Ovary (tissue), 10 donors: ENCODE measurements at places on chromosomes 3 and 15.

- DNase-seq = no peak
Observed at GRCh38 chr3:16520970-16521881, 7.7 kb upstream of the RFTN1 start.

DNA sequence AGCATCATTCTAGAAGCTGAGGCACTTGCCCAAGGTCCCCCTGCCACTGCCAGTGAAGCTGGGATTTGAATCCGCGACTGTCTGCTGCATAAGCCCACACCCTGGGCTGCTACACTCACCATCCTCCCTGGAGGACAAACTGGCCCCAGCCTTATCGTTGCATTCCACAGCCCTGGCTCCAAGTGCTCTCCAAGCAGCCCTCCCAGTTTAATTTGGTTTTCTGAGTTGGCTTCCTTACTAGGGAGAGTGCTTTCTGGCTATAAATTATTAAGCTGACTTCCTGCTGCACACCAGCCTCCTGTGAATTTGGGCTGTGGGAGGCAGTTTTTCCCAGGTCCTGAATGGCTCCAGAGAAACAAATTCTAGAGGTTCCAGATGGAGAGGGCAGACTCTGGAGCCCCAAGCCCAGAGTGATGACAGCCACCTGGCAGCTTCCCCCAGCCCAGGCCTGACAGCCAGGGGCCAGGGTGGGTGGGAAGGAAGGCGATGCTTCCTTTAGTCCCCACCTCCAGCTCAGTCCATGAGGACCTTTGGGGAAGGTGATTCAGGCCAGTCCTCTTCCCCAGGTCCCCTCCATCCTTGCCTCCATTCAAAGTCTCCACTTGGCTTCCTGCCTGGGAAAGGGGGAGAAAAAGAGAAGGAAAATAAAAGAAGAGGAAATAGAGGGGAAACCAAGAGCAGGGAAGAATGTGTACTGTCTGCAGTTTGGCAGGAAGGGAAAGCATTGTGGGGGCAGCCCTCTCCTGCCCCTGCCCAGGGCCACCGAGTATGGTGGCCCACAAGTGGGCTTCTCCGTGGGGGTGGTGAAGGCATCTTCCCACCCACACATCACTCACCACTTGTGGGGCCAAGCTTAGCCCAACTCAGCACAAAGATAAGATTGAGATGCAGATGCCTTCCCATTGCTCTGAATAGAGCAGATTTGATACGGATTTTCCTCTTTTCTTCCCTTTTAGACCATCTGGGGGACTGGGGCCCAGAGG, 69.6 kb downstream of the SEMA5B start:
- DNase-seq = no peak

- no peak for DNase-seq
Observed at GRCh38 chr15:90840954-90841353, 27.4 kb upstream of the FURIN start.

DNA sequence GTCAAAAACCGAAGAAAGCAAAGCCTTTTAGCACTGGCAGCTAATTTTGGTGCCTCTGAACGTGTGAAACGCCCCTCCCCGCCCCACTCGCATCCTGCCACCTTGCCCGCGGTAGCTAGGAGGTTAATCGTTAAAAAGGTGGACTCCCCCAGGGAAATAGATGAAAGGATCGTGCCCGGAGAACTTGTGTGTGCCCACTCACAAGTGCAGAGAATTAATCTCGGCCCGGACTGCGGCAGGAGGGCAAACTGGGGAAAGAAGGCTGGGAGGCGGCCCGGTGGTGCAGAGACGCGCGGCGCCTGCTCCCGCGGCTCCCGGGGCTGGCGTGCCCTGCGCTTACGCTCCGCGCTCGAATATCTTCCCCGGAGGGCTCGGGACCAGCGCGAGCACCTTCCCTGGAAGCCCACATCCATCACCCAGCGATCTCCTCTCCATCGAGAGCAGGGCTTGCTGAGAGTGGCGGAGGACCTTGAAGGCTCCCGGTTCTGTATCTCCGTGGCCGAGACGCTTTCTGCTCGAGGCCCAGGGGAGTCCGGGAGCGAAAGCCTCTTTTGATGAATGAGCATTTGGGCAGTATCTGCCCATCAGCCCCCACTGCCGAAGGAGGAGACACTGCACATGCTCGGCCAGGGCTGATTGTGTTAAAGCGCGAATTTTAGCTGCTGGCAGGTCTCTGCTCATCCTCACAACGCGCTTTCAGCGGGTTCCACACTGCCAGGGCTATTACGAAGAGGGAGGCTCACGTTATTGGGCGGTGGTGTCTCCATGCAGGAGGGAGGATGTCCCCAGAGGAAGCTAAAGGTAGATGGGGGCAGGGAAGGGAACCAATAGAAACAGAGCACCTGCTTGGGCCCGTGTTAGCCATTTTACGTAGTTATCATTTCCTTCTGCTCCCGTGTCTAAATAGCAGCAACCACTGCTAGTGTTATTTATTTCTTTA, 1.3 kb upstream of the SPTSSB start:
- DNase-seq = no peak

DNA sequence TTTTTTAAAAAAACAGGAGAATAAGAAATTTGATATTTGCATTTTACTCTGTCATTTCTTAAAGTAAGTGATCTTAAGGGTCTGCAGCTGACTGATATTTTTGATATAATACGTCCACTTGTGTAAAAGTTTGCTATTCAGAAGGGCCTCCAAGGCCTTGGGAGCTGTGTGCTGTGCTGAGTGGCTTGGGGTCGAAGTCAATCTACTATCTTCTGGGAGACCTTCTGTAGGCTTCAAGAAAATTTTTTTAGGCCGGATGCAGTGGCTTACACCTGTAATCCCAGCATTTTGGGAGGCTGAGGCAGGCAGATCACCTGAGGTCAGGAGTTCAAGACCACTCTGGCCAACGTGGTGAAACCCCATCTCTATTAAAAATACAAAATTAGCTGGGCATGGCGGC, 26.3 kb downstream of the THSD4 start:
- no peak for DNase-seq

- DNase-seq = no peak
Observed at GRCh38 chr3:29697989-29698388, 417.1 kb downstream of the RBMS3 start.

DNA sequence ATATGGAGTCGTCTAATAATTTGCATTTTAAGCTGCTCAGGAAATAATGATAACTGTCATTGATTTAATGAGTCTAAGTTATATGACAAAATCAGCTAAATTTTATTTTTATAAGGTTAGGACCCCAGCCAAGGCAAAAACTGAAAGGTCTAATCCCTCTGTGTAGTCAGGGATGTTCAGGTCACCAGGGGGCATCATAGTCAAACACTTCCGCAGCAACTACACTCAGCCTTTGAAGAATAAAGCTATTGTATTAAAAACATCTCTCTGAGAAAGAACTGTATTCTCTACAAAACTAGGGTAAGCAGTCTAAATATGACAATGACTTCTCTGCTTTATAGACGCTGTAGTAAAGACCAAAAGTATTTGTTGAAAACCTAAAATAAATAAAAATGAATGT, 15.0 kb downstream of the INTS14 start:
- DNase-seq = no peak

DNA sequence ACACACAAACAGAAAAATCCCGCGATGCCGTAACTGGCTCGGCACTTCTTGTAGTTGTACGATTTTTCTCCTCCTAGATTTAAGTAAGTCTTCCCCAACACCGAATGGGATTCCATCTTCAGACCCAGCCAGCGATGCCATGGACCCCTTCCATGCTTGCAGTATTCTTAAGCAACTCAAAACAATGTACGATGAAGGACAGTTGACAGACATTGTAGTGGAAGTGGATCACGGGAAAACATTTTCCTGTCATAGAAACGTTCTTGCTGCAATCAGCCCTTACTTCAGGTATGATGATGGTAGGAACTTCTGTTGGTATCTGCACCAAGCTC, 763 bp downstream of the KBTBD8 start:
- no peak for DNase-seq

DNA sequence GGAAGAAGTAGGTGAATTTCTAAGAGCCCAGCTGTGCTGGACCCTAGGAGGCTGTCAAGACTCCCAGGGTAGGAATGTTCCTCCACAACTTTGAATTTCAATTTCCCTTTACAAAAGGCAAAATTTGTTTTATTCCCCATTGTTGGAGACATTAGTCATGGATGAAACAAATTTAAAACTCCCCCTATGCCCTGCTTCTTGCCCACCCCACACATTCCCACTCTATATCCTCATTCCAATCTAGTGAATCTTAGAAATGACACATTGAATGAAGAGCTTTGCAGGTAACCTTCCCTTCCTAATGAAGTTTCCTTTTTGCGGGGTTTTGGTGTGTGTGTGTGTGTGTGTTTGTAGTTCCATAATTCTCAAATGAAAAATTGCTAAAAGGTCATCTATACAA, 72.6 kb downstream of the CCNL1 start:
- no peak for DNase-seq

DNA sequence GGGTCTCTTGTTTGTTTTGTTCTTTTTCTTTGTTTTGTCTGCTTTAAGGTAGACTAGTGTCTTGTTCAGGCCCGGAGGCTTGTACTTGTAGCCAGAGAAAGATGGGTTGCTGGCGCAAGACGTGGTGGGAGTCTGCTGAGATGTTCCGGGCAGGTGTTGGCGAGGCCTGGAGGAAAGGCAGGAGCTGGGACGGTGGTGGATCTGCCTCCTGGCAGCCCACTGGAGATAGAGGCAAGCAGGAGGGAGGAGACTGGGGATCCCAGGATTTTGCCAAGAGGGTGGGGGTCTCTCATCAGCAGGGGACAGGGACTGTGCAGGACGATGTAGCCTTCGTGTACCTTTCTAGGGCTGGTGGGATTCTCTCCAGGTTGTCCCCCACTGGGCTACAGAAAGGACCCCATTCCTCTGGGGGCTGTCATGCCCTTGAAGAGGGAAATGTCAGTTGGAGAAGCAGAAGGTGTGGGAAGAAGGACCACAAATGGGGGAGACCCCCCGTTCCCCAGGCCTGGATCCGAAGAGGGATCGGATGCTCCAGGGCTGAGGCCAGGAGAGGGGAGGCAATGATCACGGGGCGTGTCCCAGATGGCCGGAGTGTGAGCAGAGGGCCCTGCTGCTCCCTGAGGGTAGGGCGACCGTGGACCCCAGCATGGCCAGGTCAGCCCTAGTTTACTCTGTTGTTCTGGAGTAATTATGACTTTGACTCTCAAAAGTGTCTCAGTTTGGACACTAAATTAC, 7.0 kb downstream of the CHAC1 start:
- no peak for DNase-seq

DNA sequence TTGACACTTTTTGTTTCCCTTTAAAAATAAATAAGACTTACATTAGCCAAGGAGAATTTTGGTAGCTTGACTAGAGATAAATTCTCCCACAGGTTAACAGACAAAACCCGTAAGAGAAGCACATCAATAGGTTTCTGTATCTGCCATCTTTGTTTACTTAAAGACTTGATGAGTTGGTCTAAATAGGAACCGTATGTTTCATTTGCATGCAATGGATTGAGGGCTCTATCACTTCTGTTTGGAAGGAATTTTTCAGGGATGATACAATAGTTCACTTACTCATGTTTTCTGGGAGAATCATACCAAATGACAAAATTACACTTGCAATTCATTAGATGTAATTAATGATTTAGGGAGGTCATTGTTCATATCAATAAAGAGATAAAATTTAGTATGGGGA, 631.5 kb upstream of the NR2F2 start:
- no peak for DNase-seq

- DNase-seq = no peak
Observed at GRCh38 chr3:37521429-37521828, 340.3 kb upstream of the CTDSPL start.

DNA sequence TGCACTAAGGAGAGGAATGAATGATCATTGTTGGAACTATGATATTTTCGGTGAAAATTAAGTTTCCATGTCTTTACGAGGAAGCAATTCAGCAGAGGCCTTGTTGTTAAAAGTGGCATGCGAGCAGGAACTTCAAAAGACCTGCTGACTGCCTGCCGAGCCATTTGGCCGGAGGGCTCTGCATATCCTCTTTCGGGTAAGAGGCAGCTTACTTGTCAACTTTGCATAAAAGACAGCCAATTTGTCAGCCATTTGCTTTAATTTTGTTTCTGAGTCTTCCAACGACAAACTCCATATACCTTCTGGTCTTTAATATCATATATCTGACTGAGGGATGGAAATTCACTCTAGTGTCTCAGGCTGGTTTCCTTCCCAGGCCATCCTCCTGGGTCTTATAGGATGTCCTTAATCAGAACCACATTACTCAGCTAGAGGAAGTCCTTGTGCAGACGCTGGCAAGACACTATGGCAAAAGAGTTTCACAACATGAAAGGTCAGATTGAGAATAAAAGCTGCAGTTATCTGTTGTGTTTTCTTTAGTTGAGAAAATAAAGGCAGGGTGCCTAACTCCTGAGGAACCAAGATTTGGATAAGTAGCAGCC, 128.7 kb upstream of the WNT5A start:
- no peak for DNase-seq

- no peak for DNase-seq
Observed at GRCh38 chr3:9744162-9744561, 5.6 kb upstream of the OGG1 start.

DNA sequence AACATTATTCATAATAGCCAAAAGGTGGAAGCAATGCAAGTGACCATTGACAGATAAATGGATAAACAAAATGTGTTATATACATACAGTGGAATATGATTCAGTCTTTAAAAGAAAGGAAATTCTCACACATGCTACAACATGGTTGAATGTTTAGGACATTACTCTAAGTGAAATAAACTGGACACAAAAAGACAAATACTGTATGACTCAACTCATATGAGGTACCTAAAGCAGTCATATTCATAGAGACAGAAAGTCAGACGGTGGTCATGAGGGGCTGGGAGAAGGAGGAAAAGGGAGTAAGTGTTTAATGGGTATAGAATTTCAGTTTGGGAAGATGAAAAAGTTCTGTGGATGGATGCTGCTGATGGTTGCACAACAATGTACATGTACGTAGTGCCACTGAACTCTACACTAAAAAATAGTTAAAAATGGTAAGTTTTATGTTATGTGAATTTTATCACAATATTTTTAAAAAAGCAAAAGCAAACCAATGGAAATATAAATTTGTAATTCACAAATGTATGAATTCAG, 5.3 kb downstream of the TXNRD3 start:
- DNase-seq = no peak

DNA sequence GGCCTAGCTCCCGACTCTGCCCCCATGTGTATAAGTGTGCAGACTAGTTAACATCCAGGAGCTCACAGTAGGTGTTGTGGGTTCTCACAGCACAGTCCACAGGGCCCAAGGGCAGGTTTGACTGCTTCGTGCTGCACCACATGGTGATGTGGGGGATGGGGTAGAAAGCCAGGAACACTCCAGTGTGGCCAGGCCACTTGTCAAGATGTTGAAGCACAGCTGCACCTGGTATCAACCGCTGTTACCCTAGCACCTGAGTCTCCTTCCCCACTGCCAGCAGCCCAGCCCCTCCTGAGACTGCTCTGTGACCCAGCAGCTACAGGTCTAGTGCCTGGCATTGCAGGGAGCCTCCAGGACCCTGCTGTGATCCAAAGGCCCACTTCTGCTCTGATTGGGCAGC, 53.4 kb downstream of the CHDH start:
- no peak for DNase-seq
